Subcutaneous preadipocyte (primary cell): ENCODE measurements at places on chromosomes 7 and 10. TPM values are rescaled to one million over a fixed set of nuclear protein-coding genes. Genes with fewer than 3 reads are reported as not detected.

Gene EBLN1
- not detected in 2 replicates for total RNA-seq

Gene MUC12
- total RNA-seq = not detected in 2 replicates

Gene TAS2R3
- 1.8 TPM in 2 replicates for total RNA-seq

Gene UNCX
- not detected in 2 replicates for total RNA-seq

Gene NCF1
- not detected in 2 replicates for total RNA-seq

Gene DLG5
- 25.0 and 34.0 TPM in 2 replicates for total RNA-seq

Gene MSMB
- total RNA-seq = not detected in 2 replicates

Gene PON1
- not detected in 2 replicates for total RNA-seq

Gene ZNF467
- 0.20 TPM in 1 of 2 replicates, not detected in the other for total RNA-seq

Gene LRRC18
- not detected in 2 replicates for total RNA-seq

Gene LDB3
- total RNA-seq = under 0.01 TPM in 2 replicates

Gene WEE2
- not detected in 2 replicates for total RNA-seq

Gene SPDYE1
- total RNA-seq = under 0.01 TPM in 1 of 2 replicates, not detected in the other

Gene SPRN
- total RNA-seq = 0.37 and 0.39 TPM in 2 replicates
